ENCODE measurements at places on chromosomes 12 and 14.

DNA sequence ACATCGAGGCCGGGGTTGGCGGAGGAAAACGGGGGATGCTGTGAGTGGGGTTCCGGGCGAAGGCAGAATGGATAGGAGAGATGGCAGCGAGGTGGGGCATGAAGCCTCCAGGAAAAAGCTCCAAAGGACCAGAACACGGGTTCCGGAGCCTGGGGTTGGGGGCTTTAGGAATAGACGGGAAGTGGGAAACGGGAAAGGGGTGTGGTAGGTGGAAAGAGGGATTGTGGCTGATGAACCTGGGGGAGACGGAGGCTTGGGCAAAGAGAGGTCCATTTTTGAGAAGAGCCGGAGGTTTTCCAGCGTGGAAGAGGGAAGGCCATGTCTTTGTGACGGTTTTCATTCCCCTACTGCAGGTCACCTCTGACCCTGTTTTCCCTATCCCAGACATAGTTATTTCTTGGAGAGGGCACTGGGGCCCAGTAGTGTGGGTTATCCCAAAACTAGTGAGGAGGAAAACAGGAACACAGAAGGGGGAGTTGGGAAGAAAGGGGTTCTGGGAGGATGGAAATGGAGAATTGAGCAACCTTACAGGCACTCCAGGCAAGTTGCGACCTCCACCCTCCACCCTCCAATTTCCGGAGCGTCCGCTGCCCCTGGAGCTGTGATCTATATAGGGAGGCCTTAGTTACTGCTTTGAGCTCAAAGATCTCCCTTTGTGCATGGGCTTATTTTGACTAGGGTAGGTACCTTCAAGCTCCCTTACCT, 1.1 kb downstream of the ATN1 start:
- DNase-seq, result no peak

DNA sequence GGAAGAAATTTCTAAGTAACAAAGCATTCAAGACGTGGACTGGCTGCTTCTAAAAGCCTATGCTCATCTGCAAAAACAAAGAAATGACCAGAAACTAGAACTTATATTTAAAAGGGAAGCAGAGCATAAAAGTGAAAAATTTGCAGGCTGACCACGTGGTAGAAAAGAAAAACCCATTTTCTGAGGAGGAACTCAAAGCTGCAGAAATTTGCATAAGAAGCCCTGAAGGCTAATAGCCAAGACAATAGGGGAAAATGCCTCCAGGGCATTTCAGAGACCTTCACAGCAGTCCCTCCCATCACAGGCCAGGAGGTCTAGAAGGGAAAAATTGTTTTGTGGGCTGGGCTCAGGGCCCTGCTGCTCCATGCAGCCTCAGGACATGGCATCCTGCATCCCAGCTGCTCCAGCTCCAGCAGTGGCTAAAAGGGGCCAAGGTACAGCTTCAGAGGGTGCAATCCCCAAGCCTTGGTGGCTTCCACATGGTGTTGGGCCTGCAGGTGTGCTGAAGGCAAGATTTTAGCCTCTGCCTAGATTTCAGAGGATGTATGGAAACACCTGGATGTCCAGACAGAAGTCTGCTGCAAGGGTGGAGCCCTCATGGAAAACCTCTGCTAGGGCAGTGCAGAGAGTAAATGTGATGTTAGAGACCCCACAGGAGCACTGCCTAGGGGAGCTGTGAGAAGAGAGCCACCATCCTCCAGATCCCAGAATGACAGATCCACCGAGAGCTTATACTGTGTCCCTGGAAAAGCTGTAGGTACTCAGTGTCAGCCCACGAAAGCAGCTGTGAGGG, 55.5 kb downstream of the CHGA start:
- DNase-seq, result no peak

GRCh38 chr12:93272997-93273396, 104.7 kb upstream of the NUDT4 start:
- no peak for DNase-seq

GRCh38 chr14:95026851-95027463, 130.4 kb downstream of the DICER1 start:
- DNase-seq, result no peak

Data from stimulated activated CD4-positive, alpha-beta T cell treated with anti-CD3 and anti-CD28 coated beads, TNF-alpha, amount 100 ng/mL, for 24 hours (primary cell).